ENCODE measurements at places on chromosomes 3 and 15.

GRCh38 chr3:139388821-139389551, 461 bp downstream of the COPB2 start:
- peak; percentile 41 for DNase-seq

- peak; percentile 68 for DNase-seq
These were observed 14.4 kb downstream of the SNAPC5 start for GRCh38 chr15:66483131-66483566.

DNA sequence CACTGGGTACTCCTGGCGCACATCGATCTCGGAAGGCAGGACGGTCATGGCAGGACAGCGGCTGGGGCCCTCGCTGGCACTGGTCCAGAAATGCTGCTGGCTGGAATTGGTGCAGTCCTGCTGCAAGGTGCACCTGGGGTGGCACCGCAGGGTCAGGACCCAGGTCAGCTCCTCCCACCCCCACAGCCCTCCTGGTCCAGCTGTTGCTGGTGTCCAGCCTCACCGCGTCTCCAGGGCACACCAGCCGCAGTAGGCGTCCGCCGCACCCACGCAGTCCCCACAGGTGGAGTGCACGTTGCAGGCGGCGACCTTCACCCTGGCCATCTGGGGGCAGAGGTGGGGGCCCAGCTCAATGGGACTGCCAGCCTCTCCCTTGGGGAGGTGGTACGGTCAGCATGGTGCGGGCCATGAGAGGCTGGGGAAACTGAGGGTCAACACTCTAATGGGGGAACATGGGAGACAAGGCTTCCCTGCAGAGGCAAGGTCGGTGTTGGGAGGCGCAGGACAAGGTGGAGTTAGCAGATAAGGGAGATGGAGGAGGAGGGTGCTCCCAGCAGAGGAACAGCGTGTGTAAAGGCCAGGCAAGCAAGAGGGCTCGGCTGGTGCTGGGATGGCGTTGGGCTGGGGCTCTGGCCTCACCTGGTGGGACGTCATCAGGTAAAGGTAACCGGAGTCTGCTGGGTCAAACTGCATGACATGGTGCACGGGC, 20.4 kb downstream of the PLXND1 start:
- no peak for DNase-seq

- DNase-seq = no peak
These were observed 521.5 kb downstream of the PYDC2 start for GRCh38 chr3:191982481-191982880.

DNA sequence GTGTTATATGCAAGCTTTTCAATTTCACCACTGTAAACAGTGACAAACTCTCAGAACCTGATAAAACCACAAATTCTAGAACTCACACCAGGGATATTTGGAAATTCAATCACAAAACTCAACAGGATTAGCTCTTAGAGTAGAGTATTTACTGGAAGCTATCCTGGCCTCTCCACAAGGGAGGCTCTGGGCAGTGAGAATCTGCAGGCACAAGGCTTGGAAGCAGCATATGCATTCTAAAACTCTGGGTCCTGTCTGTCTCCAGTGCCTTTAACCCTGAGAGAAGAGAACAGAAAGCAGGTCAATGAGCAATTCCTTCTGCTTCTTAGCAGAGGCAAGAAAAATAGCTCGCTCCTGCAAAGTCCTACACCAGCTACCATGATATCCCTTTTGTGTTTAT, 23.4 kb downstream of the PLSCR4 start:
- DNase-seq = no peak

DNA sequence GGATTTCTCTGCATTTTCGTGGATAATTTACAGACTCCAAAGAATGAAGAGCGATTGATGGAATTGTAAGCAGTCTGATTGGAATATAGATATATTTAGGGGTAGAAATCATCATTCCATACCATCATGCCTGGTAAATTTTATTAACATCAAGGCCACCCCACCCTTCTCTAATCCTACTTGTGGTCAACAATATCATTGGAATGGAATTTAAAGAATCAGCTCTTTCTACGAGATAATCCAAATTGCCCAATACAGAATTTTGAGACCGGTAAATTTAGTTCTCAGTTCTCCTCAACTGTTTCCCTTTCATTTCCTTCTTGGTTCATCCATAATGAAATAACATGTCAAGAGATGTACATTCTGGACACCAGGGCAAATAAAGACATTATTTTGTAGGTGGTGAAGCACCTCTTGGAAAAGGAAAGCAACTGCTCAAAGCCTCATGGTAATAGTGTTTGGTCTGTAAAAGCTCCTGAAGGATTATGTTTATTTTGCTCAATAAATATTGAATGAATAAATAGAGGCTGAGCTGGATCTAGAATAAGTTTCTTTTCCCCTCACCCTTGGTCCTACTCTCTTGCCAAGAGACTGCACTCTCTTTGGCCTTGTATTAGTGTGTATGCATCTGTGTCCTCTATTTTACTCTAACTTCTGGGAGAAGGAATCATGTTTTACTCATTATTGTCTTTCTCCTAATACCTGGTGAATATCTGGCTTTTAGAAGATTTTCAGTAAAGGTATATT, 133.7 kb upstream of the BCL6 start:
- peak; percentile 74 for DNase-seq

- DNase-seq = no peak
These were observed 45.0 kb downstream of the BCL2L10 start for GRCh38 chr15:52067545-52067926.

GRCh38 chr15:40685376-40685775, 9.6 kb upstream of the RAD51 start:
- DNase-seq = no peak

DNA sequence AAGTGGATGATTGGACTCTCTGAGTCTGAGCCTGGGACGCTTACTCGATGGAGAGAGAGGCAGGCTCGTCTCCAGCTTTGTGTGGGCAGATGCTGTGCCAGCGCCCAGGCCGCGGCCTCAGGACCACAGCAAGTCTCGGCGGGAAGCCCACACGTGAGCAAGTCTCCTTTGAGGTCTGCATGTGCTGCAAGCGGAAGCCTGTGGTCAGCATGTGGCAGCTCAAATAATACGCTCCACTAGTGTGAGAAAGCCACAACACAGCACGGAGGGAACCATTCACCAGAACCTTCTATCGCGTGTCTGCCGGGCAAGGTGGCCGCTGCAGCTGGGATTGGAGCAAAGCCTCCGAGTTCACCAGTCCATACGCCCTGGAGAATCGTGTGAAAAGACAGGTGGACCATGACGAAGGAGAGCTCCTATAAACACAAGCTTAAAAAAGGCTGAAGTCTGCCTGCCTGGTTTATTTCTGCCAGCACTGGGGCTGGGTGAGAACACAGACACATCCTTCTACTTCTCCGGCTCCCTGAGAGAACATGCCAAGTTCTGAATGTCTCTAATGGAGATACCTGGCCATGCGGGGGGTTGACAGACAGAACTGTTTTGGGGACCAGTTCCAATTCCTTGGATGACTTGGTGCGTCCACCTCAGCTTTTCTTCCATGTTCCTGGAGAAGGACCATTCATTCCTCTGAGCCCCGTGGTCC, 82.0 kb upstream of the LRIG1 start:
- DNase-seq = peak; percentile 52

GRCh38 chr3:4261406-4261805, 41.8 kb upstream of the SETMAR start:
- no peak for DNase-seq

- peak; percentile 48 for DNase-seq
These were observed 8.2 kb upstream of the OCA2 start for GRCh38 chr15:28107111-28107903.

- DNase-seq = peak; percentile 95
These were observed 6.1 kb downstream of the PPCDC start for GRCh38 chr15:75029378-75030022.

GRCh38 chr15:65421360-65422215, 1.2 kb downstream of the IGDCC4 start:
- peak; percentile 23 for DNase-seq

DNA sequence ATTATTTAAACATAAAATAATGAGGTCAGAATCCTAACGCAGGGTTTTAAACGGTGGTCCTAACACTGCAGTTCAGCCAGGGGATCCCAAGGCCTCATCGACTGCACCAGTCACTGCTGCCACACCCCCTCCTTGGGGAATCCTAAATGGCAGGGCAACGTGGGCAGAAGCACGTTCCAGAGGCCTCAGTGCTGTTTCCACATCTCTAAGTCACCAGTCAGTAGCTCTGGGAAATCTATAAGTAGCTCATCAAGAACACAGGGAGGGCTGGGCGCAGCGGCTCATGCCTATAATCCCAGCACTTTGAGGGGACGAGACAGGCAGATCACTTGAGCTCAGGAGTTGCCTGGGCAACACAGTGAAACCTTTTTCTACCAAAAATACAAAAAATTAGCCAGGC, 47.5 kb downstream of the PRTG start:
- DNase-seq = no peak

- peak; percentile 30 for DNase-seq
These were observed 338.4 kb upstream of the C2CD4B start for GRCh38 chr15:62503451-62503850.

DNA sequence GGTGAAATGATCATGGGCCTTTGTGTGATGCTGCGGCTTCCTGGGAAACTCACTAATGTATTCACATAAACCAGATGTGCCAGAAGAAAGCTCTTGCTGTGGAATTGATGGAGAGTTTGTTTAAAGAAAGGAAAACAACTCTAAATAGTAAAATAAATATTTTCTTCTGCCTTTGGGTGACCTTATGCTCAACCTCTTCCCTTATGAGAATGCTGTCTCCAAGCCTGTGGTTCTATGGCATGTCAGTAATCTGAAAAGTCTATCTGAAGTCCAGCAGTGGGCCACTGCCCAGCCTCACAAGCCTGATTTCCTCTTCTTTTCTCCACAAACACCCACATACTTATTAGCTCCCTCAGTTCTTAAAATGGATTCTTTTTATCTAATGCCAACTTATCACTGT, 49.9 kb upstream of the PHLDB2 start:
- peak; percentile 46 for DNase-seq

DNA sequence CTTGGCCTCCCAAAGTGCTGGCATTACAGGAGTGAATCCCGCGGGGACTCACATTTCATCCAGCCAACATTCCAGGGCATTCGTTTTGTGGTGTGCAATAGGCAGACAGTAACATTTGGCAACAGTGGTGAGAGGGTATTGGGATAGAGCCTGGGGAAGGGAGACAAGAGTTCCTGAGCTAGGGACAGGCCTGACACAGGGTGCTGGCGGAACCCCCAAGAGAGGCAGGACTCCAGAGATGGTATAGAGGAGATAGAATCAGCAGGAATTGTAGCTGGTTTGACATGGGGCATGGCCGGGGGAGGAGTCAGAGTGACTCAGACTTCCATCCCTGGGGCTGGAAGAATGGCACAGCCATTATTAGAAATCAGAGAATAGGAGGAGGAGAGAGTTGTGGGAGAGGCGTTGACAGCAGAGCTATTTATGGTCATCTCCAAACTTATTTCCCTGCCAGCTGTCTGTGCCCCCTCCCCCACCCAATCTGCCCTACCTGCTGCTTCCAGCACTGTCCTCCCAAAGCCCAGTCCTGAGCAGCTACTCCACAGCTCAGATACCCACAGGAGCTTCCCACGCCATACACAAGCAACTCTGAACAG, 4.4 kb upstream of the IDH2 start:
- DNase-seq = peak; percentile 73

DNA sequence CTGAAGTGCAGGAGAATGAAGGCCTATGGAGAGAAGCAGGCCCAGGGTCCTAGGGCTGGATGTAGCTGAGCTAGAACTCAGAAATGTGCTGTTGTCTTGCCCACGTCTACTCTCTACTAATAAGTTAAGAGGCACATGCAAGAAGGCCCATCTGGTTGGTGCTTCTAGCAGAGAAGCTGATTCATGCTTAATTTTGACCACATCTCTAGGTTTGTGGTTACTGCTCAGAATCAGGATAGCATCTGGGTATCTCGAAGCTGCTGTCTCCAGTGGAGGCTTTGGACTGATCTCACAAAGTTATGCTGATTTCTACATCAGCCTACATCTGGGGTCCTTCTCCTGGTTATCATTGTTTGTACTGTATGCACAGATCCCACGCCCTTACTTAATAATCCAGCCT, 87.3 kb downstream of the CACNA1D start:
- peak; percentile 5 for DNase-seq

- peak; percentile 64 for DNase-seq
These were observed 48.5 kb downstream of the ITGA11 start for GRCh38 chr15:68383161-68384074.

DNA sequence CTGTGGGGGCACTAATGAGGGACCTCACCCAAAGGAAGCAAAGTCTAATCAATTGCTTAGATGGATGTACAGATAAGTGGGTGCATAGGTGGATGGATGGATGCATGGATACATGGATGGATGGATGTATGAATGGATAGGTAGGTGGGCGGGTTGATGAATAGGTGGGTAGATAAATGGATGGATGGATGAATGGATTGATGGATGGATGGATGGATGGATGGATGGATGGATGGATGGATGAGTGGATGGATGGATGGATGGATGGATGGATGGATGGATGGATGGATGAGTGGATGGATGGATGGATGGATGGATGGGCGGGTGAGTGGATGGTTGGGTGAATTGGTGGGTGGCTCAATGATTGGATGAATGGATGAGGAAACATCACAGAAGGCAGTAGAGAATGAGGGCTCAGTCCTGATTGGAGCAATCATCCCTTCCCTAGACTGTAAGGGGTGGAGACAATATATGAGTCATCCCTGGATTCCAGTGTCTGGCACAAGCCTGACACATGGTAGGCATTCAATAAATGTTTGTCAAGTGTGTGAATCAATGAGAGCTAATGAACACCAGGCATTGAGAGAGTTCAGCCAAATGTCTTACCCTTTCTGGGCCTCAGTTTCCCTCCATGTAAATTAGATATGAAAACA, 40.4 kb upstream of the PXYLP1 start:
- peak; percentile 56 for DNase-seq

DNA sequence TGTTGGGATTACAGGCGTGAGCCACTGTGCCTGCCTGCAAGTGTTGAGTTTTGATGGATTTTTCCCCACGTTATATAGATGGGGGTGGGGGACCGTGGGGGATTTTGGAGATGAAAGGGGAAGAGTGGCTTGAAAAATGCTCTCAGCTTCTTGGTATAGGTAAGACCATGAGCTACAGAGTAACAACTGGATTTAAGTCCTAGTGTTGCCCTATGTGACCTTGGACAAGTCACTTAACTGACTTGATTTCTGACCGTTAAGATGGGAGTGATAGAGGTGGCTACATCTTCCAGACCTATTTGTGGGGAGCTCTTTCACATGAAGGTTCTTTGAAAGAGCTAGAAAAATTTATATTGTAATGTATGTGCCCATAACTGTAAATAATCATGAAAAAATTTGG, 13.3 kb downstream of the TRIM71 start:
- DNase-seq = no peak

DNA sequence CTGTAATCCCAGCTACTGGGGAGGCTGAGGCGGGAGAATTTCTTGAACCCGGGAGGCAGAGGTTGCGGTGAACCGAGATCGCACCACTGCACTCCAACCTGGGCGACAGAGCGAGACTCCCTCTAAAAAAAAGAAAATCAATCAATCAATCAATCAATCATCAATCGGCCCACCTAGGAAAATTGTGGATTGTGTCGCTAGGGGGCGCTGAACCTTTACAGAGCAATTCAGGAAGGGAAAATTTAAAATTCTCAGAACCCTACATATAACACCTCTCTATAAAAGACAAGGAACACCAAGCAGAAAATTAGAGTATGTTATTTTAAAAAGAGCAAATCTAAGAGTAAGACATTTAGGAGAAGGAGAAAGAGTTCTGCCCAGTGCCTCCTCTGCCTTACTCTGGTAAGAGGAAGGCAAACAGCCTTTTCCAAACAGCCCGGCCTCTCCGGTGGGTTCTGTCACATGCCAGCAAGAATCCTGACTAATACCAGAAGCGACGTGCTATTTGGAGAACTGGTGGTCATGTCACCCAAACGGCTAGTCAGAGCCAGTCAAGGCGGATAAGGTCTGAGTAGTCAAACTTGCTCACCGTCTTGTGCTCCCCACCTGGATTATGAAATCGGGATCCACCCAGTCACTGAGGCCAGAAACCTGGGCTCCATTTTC, 22.3 kb upstream of the SMCO1 start:
- DNase-seq = peak; percentile 55

Data from GM23248 (cell line).